Stimulated activated CD8-positive, alpha-beta memory T cell treated with anti-CD3 and anti-CD28 coated beads, Interleukin-4, amount 100 ng/mL, for 1 hour (primary cell): ENCODE measurements at places on chromosomes 4 and X.

DNA sequence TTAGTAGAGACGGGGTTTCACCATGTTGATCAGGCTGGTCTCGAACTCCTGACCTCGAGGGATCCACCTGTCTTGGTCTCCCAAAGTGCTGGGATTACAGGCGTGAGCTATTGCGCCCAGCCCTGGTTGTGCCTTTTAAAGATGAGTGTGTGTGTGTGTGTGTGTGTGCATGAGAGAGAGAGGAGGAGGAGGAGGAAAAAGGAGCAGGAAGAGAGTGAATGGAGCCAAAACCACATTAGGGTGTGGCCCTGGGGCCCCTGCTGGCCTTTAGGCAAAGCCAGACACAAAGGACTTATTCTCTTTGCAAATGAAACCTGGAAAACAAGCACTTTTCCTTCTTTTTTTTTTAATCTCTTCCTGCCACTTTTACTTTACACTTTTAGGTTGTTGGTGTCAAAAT is 48.2 kb upstream of the KLF3 start:
- DNase-seq = no peak

DNA sequence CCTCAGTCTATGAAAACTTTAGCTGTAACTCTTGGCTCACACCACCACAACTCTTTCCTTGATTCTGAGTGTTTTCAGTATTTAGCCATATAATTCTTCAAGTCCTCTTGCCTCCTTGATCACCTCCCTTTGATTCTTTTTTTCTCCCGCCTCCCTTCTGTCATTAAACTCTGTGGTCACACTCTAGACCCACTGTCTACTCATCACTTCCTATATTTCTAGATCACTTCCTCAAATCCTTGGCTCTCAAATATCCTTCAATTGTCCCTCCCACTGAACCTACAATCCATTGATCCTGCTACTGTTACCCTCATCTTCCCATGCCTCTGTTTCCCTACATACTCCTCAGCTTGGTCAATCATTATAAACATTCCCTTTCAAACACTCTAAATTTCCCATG is 12.4 kb upstream of the CXXC4 start:
- no peak for DNase-seq

- no peak for DNase-seq
Observed at GRCh38 chr4:84952776-84953175, 13.7 kb downstream of the WDFY3 start.

- no peak for DNase-seq
Observed at GRCh38 chr4:60314416-60314815, 885.7 kb upstream of the ADGRL3 start.

GRCh38 chr4:119597377-119597776 is 31.2 kb downstream of the PDE5A start:
- DNase-seq = no peak

DNA sequence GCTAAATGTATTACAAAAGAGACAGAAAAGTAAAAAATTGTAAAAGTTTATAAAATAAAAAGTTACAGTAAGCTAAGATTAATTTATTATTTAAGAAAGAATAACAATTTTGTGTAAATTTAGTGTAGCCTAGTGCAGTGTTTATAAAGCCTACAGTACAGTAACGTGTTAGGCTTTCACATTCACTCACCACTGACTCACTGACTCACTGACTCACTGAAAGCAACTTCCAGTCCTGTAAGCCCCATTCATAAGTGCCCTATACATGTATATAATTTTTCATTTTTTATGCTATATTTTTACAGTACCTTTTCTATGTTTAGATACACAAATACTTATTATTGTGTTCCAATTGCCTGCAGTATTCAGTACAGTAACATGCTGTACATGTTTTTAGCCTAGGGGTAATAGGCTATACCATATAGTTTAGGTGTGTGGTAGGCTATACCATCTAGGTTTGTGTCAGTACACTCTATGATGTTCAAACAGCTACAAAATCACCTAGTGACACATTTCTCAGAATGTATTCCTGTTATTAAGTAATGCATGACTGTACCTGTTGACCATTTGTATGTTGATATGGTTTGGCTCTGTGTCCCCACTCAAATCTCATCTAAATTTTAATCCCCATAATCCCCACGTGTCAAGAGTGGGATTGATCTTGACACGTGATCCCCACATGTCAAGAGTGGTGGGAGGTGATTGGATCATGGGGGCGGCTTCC is 57.9 kb downstream of the CFAP299 start:
- DNase-seq = no peak

DNA sequence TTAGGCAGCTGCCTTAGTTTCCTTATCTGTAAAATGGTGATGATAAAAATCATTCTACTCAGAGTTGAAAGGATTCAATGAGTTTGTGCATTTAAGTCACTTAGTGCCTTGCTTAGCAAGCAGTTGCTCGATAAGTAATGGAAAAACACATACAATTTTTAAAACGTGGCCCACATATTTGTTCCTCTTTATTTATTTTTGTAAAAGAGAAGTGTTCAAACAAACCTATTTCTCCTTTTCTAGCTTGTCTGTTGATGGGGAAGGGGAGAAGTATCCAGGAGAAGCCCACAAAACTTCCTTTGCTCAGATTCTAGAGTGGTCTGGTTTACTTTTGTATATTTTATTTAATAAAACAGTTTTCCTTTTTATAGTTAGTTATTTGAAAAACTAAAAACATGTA is 3.3 kb upstream of the HPGDS start:
- DNase-seq = no peak

DNA sequence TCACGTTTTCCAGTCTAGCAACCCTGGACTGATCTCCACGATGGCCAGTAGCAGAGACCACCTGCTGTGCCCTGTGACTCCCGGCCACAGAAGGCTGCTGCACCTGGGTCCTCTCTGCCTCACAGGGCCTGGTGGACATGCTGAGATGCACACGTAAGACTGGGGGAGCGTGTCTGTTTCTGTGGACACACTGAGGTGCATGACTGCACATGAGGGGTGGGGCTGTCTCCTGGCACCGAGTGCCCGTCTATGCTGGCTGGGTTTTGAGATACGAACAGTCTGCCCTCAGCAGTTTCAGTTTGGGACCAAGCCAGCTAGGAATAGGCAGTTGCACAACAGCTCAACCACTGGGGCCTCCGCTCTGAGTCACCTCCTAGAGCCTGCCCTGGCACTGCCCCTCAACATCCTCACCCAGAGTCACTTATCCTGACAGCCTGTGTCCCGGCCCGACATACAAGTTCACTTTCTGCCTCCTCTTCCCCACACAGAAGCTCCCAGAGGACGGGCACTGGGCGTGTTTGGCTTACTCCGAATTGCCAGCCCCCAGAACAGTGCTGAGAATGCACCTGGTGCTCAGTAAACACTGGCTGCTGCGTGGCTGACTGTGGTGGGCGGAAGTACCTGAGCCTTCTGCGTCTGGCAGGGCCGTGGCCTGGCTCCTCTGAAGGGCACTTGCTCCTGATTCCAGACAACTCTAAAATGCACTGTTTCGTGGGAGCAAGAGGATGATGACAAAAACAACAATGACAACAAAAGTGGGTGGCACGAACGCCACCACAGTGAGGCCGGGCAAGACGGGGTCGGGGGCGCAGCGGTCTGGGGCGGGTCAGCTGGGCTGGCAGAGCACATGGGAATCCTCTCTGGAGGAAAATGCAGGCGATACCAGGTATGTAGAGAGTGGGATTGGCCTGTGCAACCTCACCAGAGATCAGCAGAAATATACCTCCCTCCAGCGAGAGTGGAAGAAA is 30.9 kb downstream of the RNF212 start:
- no peak for DNase-seq

- no peak for DNase-seq
Observed at GRCh38 chr4:182067828-182068227, 175.4 kb upstream of the TENM3 start.

DNA sequence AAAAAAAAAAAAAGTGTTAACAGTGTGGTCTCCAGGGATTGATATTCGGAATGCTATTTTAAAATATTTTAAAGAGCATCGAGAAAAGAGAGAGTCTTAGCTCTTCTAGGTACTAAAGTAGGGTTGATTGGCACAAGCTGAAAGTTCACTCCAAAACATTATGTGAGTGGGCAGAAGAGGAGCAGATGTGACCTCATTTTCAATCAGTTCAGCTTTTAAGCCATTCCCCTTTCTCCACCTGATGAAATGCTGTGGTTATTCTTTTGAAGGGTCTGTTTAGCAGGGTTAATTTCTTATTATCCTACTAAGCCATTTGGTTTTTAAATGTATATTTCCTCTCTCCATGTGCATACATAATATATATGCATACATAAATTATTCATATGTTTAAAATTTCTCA is 69.2 kb downstream of the GALNT7 start:
- no peak for DNase-seq

DNA sequence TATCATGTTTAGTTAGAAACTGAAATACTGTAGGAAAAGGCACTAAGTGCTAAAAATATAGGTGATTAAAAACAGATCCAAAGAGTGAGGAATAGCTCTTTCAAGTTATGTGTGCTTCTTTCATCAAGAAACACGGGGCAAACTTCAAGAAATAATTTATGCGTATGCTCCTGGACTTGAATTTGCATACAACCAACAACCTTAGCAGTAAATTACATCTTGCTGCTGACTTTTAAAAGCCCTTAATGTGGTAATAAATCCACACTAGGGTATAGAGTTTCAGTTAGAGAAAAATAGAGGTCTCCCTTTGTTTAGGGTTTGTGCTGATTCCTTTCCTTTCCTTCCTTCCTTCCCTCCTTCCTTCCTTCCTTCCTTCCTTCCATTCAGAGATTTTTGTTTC is 94.5 kb upstream of the GC start:
- DNase-seq = no peak

- DNase-seq = no peak
Observed at GRCh38 chrX:132489578-132490419, 961 bp upstream of the MBNL3 start.

GRCh38 chrX:38192007-38192810 is 28.5 kb downstream of the SRPX start:
- no peak for DNase-seq

GRCh38 chr4:127211650-127212560 is 420.9 kb upstream of the INTU start:
- DNase-seq = no peak

GRCh38 chr4:158613046-158613445 is 58.6 kb downstream of the C4orf46 start:
- DNase-seq = no peak

- DNase-seq = no peak
Observed at GRCh38 chr4:76754439-76754838, 143.5 kb downstream of the SOWAHB start.

- no peak for DNase-seq
Observed at GRCh38 chrX:152165033-152165743, 26.8 kb upstream of the MAGEA10 start.

GRCh38 chr4:25096981-25097443 is 63.2 kb downstream of the SEPSECS start:
- no peak for DNase-seq

DNA sequence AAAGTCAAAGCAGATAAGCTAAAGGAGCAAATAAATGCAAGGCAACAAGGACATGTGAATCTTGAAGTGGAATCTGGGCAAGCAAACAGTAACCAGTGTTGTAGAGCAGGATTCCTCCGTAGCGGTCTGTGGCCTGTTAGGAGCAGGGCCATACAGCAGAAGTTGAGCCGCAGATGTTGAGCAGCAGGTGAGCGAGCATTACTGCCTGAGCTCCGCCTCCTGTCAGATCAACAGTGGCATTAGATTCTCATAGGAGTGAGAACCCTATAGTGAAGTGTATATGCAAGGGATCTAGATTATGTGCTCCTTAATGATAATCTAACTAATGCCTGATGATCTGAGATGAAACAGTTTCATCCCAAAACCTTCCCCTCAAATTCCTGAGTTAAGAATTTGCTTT is 550.7 kb downstream of the ADGRL3 start:
- DNase-seq = no peak

- DNase-seq = no peak
Observed at GRCh38 chr4:6308899-6309643, 39.4 kb downstream of the WFS1 start.

- no peak for DNase-seq
Observed at GRCh38 chr4:109846395-109847098, 1.4 kb upstream of the LRIT3 start.

- DNase-seq = no peak
Observed at GRCh38 chrX:124415115-124415800, 68.9 kb downstream of the SH2D1A start.

- DNase-seq = no peak
Observed at GRCh38 chrX:130669233-130669632, 233.8 kb downstream of the ENOX2 start.

- DNase-seq = no peak
Observed at GRCh38 chrX:133437766-133438165, 22.5 kb upstream of the GPC4 start.

GRCh38 chr4:30172416-30172815 is 547.8 kb upstream of the PCDH7 start:
- DNase-seq = no peak

GRCh38 chrX:41828826-41829225 is 94.5 kb downstream of the CASK start:
- DNase-seq = no peak

GRCh38 chrX:108131471-108131870 is 39.9 kb downstream of the ATG4A start:
- no peak for DNase-seq

- no peak for DNase-seq
Observed at GRCh38 chrX:115588179-115588578, 27.2 kb downstream of the PLS3 start.
